Caco-2 (cell line): ENCODE measurements at places on chromosomes 3 and 15. TPM values are rescaled to one million over a fixed set of nuclear protein-coding genes. Genes with fewer than 3 reads are reported as not detected.
A peak's percentile ranks its signal among the peaks of the same experiment; 100 is the strongest.

The ISG20 gene
- 6.4 and 7.7 TPM in 2 replicates for total RNA-seq

The VWA5B2 gene
- 0.79 and 1.6 TPM in 2 replicates for total RNA-seq

The SLC12A1 gene
- total RNA-seq = not detected in 2 replicates

DNA sequence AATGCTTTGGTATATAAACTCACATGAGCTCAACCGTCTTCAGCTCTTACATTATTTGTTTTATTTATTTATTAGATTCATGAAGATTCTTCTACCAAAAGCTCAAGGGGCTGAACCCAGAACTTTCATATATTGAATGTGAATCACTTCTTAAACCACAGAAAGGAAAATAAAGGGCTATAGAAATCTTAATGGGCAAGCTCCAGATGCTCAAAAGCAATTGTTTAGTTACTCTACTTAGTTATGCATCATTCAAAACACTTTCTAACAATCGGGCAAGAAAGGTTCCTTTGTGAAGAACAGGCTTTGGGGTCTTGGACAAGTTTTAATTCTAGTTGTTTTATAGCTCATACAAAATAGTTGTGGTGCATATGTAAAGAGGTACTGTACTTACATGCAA, 380.2 kb downstream of the TIGIT start:
- no peak for DNase-seq

DNA sequence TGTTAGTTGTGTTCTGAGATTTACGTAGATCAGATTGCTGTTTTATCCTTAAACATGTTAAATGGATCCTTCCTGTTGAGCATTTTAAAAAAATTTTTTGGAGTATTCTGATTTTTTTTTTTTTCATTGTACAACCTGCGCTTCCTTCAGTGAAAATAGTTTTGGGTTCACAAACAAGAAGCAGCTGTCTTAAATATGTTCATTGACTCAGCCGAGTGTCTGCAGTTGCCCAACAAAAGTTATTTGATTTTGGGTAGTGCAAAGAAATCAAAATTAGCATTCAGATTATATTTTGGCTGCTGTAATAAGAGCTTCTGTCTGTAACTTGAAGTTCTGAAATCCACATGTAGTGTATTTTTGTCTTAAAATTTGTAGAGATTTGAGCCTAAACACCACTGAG, 148.2 kb downstream of the BBX start:
- no peak for DNase-seq

DNA sequence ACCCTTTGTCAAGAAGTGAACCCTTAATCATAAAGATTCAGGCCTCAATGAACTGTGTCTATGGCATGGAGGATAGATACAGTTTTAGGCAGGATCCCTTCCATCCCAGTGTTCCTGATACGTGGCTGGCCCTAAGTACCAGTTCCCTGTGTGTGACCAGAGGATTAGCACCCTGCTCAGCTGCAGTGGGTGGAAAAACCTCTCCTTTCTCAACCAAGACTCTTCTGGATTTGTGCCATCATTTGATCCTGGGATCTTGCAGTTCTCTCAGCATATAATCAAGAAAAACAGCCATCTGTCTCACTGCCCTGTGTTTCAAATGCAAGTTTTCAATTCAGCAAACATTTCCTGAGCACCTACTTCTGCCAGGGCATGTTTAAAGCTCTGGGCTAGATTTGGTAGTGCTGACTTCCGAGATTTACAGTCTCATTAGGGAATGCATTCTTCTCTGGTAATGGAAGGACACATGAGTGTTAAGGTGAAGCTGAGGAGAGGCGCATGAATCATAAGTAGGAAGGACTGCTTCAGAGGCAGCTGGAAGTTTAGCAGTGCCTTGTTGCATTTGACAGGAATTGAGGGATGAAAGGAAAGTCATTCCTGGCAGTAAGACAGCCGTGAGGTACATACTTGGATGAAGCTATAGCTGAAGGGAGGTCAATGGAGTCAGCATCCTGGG, 388.3 kb downstream of the MFSD1 start:
- no peak for DNase-seq

GRCh38 chr3:17038900-17039553, 154.3 kb downstream of the PLCL2 start:
- no peak for DNase-seq

DNA sequence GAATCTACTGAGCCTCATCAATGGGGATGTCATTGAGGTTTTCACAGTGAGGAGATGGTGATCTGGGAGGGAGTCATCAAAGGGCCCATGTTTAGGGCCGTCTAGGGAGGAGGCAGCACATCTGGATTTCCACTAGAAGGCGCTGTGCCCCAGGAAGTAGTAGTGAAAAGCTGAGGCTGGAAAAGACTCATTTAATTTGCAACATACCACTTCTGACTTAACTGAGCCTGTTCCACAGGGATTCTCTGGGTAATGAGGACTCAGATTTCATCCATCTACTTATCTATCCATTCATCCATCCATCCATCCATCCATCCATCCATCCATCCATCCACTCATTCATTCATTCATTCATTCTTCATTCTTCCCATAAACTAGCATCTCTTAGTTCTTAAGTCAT, 17.4 kb upstream of the SHF start:
- peak; percentile 75 for DNase-seq

- no peak for DNase-seq
These were observed 247.4 kb downstream of the GABRG3 start for GRCh38 chr15:27218426-27218825.

The PRR20G gene
- not detected in 2 replicates for total RNA-seq

DNA sequence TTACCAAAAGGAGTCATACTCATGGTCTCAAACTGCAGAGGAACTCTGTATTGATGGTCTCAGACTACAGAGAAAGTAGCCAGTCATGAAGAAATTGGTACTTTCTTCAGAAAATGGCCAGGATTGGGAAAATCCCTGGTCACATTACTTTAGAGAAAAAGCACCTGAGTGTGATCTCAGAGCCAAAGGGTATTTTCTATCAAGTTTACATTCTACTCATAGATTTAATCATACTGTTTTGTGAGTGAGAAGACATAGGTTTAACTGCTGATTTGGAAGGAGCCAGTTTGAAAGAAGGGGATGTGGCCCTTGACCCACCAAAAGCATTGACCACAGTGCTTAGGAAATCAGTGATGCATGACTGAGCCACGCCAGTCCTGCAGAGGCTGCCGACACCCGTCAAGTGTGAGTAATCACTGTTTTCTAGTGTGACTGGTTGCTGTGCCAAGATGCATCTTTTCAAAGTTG, 203.6 kb downstream of the AKAP13 start:
- no peak for DNase-seq

DNA sequence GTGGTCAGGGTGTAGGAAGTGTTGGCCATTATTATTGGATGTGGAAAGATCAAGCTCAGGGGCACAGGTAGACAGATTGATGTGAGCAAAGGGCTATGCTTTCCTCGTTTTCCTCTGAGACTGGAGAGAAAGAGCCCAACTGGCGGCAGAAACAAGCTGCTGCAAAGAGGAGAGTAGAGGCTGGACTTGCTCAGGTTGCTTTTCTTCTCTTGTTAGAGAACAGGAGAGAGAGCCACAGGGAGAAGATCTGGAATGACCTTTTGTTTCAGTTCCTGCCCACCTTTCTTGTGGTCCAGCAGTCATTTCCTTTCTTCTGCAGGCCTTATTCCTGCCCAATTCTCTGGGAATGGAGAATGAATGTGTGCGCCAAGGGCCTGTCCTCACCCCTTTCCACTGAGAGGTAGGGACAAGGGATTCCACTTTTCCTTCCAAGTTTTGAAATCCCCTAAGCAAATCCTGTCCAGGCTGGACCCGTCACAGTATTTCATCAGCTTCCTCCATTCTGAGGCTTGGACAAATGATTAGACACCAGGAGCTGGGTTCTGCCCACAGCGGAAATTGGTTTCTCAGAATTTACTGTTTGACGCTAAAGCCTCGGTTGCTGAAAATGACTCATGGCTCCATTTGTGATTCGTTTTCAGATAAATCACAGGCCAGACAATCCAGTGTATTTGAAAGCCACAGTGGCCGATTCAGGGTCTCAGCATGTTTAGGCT, 16.1 kb downstream of the ZNF80 start:
- DNase-seq = no peak

The TPRA1 gene
- total RNA-seq = 34.5 and 36.8 TPM in 2 replicates

The ACKR4 gene
- not detected in 2 replicates for total RNA-seq

DNA sequence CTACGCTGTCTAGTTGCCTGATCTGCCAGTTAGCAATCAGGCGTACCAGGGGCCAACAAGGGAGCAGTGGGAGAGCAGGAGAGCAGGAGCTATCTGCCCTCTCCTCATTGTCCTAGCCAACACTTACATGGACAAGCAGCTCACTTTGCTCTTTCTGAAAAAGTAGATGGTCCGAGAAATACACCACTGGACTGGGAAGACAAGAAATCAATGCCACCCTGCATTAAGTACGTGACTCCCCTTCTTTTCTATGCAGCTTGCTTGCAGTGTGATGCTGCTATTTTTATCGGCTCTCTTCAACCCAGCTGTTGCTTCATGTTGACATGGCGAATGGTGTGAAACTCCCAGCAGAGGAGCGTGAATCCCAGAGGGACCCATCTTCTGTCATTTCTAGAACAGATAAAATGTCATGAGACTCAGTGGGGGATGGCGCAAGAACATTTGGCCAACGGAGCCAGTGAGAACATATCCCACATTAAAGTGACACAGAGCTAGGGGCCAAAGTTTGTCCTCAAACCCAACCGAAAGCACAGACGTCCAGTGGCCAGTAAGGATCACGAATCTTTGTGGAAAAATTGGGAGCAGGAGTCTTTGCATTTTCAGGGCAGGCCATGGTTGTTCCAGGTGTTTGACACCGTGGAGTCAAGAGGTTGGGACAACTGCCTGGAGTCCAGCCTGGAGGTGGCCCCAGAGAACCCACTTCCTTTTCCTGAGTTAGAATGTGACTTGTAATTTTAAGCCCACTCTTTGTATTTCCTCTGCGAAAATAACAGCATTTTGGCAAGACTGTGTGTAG, 53.7 kb upstream of the MEF2A start:
- no peak for DNase-seq

GRCh38 chr3:195209083-195209846, 61.7 kb downstream of the XXYLT1 start:
- DNase-seq = no peak

- no peak for DNase-seq
These were observed 688 bp downstream of the ZSCAN2 start for GRCh38 chr15:84601555-84601838.

- DNase-seq = no peak
These were observed 10.6 kb upstream of the U2SURP start for GRCh38 chr3:142990721-142991120.

DNA sequence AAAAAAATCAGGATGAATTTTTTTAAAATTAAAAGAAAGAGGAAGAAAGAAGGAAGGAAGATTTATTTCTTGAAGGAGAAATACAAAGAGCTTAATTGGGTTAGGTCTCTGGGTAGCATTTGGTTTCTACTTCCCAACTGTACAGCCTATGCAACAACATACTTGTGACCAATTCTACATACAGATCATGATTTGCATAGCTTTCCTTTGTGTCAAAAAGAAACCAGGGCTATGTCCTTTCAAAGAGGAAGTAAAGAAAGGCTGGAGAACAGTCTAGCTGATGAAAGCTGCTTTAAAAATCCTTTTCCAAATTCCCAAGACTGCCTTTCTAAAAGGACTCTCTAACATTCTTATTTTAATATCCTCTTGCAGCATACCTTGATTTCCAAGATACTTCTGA, 6.1 kb upstream of the HGD start:
- DNase-seq = no peak

DNA sequence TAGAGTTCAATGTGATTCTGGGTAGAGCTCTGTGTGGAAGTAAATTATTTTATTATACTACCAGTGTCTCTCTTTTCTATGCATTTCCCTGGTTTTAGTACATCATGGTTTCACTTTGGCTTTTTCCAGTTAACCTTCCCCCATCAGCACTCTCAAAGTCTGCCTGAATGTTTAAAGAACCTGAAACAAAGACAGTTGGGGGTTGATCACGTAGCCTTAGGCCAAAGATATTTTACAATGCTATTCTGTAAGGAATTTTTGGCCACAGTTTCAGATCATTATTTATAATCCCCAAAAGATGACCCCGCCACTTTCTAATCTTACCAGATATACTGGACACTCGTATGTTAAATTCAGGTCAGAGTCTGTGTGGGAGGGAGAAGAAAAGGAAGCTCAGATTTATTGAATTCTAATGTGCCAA, 156.3 kb upstream of the TMC3 start:
- DNase-seq = no peak

DNA sequence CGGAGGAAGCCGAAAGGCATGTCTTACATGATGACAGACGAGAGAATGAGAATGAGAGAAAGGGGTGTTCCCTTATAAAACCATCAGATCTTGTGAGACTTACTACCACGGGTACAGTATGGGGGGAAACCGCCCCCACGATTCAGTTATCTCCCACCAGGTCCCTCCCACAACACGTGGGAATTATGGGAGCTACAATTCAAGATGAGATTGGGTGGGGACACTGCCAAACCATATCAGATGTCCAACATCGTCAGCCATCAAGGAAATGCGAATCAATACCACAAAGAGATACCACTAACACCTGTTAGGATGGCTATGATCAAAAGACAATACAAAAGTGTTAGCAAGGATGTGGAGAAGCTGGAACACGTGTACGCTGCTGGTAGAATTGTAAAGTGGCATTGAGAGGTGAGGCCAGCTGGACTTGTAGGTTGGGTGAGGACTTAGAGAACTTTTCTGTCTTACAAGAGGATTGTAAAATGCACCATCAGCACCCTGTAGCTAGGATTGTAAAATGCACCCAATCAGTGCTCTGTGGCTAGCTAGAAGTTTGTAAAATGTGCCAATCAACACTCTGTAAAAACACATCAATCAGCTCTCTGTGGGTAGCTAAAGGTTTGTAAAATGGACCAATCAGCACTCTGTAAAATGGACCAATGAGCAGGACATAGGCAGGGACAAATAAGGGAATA, 37.5 kb downstream of the VGLL4 start:
- no peak for DNase-seq

The SLC27A2 gene
- 31.2 and 36.1 TPM in 2 replicates for total RNA-seq

GRCh38 chr3:178736300-178736699, 200.1 kb downstream of the KCNMB2 start:
- DNase-seq = no peak

The CACNA2D2 gene
- 0.25 and 0.35 TPM in 2 replicates for total RNA-seq

DNA sequence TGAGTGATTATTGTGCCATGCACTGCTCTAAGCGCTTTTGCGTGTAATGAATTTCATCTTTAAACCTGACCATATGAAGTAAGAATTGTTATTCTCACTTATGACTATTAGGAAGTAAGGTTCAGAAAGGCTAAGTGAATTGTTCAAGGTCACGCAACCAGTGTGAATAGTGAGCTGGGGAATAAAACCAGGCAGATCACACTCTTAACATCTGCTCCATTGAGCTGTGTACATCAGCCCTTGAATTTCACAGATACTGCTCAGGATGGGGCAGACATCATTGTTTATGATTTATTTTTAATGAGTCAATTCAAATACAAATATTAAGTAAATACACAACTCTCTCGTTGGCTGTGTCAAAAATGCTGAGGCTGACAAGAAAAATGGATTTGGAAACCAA, 184.5 kb downstream of the FNDC3B start:
- no peak for DNase-seq

The EFCAB12 gene
- 0.14 and 0.49 TPM in 2 replicates for total RNA-seq

DNA sequence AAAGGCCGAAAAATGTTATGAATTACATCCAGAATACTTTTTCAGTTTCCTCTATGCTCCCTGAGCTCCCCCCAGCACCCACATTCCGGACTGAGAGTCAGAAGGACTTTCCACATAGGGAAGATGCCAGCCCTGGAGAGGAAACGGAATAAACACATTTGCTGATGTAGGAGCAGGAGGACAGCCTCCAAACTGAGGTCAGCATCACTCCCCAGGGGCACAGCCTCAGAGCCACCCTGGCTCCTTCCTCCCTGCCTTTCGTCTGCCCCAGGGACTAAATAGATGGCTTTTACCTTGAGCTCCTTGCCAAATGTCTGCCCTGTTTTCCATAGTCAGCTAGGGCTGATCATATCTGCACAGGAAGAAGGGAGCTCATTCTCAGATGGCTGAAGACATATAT, 22.6 kb upstream of the SLCO2A1 start:
- no peak for DNase-seq

The CATSPER2 gene
- total RNA-seq = 1.4 and 2.4 TPM in 2 replicates

The ADCY5 gene
- 0.44 and 0.91 TPM in 2 replicates for total RNA-seq
